Muscle of leg (tissue), 16 donors: ENCODE measurements at places on chromosomes 13 and 19. TPM values are rescaled to one million over a fixed set of nuclear protein-coding genes. Genes with fewer than 3 reads are reported as not detected.

DNA sequence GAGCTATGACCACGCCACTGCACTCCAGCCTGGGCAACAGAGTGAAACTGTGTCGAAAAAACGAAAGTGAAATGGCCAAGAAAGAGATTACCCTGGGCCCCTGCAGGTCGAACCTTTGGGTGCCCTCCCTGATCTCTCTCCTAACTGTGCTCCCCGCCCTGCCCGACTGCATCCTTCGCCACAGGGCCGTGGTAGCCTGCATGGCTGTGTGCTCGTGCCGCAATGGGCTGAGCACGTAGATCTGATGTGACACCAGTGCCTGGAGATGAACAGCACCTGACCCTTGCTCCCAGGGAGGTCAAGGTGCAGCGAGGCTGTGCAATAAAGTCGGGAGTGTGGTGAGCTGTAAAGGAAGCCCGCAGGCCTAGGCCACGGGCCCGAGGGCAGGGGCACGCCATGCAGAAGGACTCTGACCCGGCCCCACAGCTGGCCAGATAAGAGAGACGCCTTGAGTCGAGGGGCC lies 60.2 kb downstream of the PEX11G start:
- no peak overlapping the region for H3K4me3 ChIP-seq
- H3K27ac ChIP-seq: no peak overlapping the region
- no peak for DNase-seq
- H3K36me3 ChIP-seq: peaks cover 10% of the 10 kb centered on the region
- no peaks in the 10 kb centered on the region for H3K4me1 ChIP-seq

DNA sequence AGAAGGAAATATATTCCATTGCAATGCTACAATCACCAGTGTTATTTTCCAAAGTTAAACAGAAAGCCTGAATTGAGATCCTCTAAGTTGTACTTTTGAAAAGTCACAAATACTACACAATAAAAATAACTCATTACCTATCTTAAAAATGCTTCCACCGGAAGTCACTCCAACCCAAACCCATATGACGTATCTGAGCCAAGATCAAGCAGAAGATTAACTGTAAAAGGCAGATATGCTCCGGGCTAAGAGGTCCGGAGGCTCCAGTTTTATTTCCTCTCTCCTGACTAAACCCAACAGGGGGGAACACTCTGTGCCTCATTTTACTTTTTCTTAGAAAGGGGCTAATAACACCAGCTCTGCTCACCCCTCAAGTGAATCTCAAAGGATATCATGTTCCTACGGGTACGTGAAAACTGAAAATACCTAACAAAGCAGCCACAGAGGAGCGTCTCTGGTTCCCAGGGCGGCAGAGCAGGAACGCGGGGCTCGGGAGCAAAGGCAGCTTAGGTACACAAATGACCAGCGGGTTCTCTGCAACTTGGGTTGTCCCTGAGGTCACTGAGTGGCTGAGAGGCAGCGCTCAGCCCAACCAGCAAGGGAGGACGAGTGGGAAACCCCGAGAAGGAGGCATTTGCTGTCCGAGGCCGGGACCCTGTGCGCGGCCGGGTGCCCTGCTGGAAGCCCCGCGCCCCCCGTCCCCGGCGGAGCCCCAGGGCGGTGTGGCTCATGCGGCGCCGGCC lies 750 bp downstream of the RAB20 start:
- H3K27ac ChIP-seq: peak overlapping the region; percentile 63
- peaks cover 16% of the 10 kb centered on the region for H3K27me3 ChIP-seq
- no peaks in the 10 kb centered on the region for H3K36me3 ChIP-seq
- peak overlapping the region; percentile 61 for H3K4me3 ChIP-seq
- DNase-seq: peak; percentile 37

DNA sequence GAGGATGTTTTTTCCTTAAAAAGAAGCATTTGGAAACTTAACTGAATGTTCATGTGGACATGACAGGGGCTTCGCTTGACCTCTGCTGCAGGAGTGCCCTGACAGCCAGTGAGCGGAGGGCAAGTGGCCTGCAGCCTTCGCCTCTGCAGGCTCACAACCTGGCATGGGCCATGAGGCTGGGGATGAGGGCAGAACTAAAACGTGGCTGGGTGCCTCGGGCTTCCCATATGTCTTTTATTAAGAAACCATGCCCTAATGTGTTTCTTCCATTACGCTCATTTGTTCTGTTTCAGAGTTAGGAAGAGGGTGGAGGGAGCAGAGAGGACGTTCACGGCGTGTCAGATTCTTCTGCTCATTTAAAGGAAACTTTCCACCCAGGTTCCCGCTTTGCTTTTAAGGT lies 2.9 kb downstream of the ARHGEF7 start:
- peak; percentile 81 for DNase-seq
- H3K36me3 ChIP-seq: peaks cover 2% of the 10 kb centered on the region
- H3K27ac ChIP-seq: peak overlapping the region; percentile 75
- peaks cover 57% of the 10 kb centered on the region for H3K4me1 ChIP-seq
- peaks cover 25% of the 10 kb centered on the region for H3K27me3 ChIP-seq
- no peak overlapping the region for H3K4me3 ChIP-seq

- H3K36me3 ChIP-seq: no peaks in the 10 kb centered on the region
- H3K27me3 ChIP-seq: no peaks in the 10 kb centered on the region
- H3K27ac ChIP-seq: no peak overlapping the region
- no peaks in the 10 kb centered on the region for H3K4me1 ChIP-seq
- H3K4me3 ChIP-seq: no peak overlapping the region
Measured at GRCh38 chr13:109384491-109385241, 401.7 kb downstream of the IRS2 start.

- no peaks in the 10 kb centered on the region for H3K36me3 ChIP-seq
- DNase-seq: no peak
Measured at GRCh38 chr19:2413629-2414028, 13.8 kb downstream of the TIMM13 start.

DNA sequence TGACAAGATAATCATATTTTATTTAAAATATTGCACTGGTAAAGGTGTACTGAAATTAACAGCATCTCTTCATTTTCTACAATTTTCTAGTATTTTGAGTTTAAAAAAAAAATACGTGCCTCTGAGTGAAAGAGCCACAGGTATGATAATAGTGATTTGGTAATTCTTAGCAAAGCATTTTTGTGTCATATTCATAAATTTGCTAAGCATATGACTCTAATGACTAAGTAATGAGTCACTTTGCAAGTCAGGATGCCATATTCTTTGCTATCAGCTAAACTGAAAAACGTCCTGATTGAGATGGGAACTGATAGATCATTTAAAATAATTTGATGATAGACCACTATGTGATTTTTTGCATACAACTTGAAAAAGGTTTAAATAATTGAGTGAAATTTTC lies 136.1 kb upstream of the IRS2 start:
- no peaks in the 10 kb centered on the region for H3K27me3 ChIP-seq
- no peak overlapping the region for H3K4me3 ChIP-seq
- DNase-seq: no peak

- H3K4me1 ChIP-seq: no peaks in the 10 kb centered on the region
- no peak for DNase-seq
- H3K36me3 ChIP-seq: peaks cover 45% of the 10 kb centered on the region
- no peak overlapping the region for H3K4me3 ChIP-seq
- no peak overlapping the region for H3K27ac ChIP-seq
- H3K27me3 ChIP-seq: no peaks in the 10 kb centered on the region
Measured at GRCh38 chr19:1999856-2000515, 15.5 kb downstream of the BTBD2 start.

DNA sequence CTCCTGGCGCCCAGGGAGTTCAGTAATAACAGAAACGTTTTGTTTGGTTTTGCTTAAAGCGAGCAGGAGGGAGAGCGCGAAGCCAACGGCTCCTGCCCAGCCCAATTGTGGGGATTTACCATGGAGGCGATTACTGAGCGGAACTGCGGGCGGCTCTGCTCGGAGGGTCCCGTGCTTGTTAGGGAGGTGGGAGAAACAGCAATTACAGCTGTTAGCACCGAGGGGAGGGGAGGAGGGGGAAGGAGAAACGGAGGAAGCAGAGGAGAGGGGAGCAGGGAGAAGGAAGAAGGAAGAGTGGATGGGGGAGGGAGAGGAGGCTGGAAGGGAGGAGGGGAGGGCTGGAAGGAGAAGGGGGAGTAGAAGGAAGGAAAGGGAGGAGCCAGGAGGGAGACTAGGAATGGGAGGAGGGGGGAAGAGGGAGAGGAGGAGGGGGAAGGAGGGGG lies 7.7 kb upstream of the ONECUT3 start:
- no peak overlapping the region for H3K4me3 ChIP-seq
- no peak for DNase-seq
- H3K36me3 ChIP-seq: no peaks in the 10 kb centered on the region
- peaks cover 82% of the 10 kb centered on the region for H3K27me3 ChIP-seq

DNA sequence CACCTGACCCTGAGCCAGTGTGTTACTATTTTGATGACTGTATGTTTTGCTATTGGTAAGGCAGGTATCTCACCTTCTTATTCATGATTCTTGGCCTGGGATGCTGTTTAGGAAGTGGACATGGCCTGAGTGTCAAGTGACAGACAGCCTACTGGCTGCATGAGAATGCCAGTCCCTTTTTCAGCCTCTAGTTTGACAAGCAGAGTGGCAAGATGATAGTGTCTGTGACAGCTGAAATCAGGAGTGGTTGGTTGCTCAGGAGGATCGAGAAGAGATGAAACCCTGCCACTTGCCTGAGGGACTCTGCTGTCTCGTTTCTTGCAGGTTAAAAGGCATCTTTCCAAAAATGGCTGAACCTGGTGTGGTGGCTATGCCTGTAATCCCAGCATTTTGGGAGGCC lies 7.1 kb upstream of the ELOF1 start:
- no peak for DNase-seq
- no peaks in the 10 kb centered on the region for H3K27me3 ChIP-seq
- H3K4me1 ChIP-seq: no peaks in the 10 kb centered on the region
- no peak overlapping the region for H3K4me3 ChIP-seq
- H3K36me3 ChIP-seq: no peaks in the 10 kb centered on the region

- H3K27ac ChIP-seq: peak within 1 kb of the TSS; percentile 86
- H3K36me3 ChIP-seq: peaks cover 40% of the 10 kb centered on the region
- peaks cover 5% of the 10 kb centered on the region for H3K4me1 ChIP-seq
- H3K27me3 ChIP-seq: peaks cover 2% of the 10 kb centered on the region
Measured at GRCh38 chr19:57708641-57709361, at the start of gene ZNF154. ZNF154 (minus strand) TSS chr19:57709204; CDS start chr19:57708971, 233 bp downstream.

The RFPL4AL1 gene
- not detected for polyA plus RNA-seq

The TEAD2 gene
- polyA plus RNA-seq: 82.6 TPM

The ZGLP1 gene
- 2.8 TPM for polyA plus RNA-seq

The IZUMO2 gene
- 0.16 TPM for polyA plus RNA-seq

The EVI5L gene
- 14.0 TPM for polyA plus RNA-seq
